Neuronal stem cell (in vitro differentiated cells): ENCODE measurements at places on chromosomes 6 and 20.

DNA sequence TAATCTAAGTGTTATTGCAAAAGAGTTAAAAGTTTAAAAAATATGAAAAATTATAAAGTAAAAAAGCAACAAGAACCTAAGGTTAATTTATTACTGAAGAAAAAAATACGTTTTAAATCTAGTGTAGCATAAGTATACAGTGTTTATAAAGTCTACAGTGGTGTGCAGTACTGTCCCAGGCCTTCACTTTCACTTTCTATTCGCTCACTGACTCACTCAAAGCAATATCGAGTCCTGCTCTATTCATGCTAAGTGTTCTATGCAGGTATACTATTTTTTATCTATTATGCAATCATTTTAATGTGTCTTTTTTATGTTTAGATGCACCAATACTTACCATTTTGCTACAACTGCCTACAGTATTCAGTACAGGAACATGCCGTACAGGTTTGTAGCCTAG lies 113.0 kb downstream of the MANEA start:
- no peak overlapping the region for H3K27ac ChIP-seq
- H3K36me3 ChIP-seq = no peaks in the 10 kb centered on the region
- no peak overlapping the region for H3K4me3 ChIP-seq
- no peaks in the 10 kb centered on the region for H3K27me3 ChIP-seq
- H3K4me1 ChIP-seq = peaks cover 5% of the 10 kb centered on the region
- no peak for DNase-seq

- DNase-seq = no peak
- H3K4me3 ChIP-seq = no peak overlapping the region
- H3K27me3 ChIP-seq = peaks cover 2% of the 10 kb centered on the region
- no peaks in the 10 kb centered on the region for H3K4me1 ChIP-seq
- no peak overlapping the region for H3K27ac ChIP-seq
Measured at GRCh38 chr20:9867196-9867980, 28.5 kb upstream of the PAK5 start.

- H3K4me3 ChIP-seq = no peak overlapping the region
- DNase-seq = no peak
- H3K36me3 ChIP-seq = no peaks in the 10 kb centered on the region
- H3K27ac ChIP-seq = no peak overlapping the region
Measured at GRCh38 chr20:1302685-1303541, 26.0 kb downstream of the SDCBP2 start.

DNA sequence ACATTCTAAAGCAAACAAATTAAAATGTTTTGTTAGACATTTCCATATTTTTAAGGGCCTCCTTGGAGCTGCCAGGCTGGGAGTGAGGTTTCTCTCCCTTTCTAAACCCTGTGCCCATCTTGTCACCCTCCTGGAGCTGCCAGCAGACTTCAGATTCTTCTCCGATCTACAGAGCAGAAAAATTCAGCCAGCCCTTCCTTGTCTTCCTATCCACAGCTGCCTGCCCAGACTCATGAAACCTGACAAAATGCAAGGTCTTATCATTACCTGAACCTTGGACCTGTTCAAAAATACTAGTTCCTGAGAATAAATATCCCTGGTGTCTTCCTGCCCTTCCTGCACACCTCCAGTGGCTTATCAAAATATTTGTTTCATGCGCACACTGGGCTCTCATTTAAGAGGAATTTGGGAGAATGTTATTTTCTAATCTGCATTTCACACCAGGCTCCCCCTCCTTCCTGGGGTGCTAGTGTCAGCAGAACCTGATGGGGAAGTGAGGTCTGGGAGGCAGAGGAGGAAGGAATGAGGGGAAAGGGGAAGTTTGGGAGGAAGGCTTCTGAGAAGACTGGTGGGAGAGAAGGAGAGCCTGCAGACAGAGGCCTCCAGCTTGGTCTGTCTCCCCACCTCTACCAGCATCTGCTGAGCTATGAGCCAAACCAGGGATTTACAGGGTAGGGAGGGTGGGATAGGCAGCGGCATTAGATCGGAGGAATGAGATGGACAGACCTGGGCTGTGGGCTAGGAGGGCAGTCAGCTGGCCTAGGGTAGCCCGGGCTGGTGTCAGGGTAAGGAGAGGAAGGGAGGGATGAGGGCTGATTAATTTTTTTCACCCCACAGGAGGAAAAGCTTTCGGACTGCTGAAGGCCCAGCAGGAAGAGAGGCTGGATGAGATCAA lies at the start of gene AIF1:
AIF1 (plus strand) TSS at position 551 of the 895 bp plus-strand sequence; CDS start at position 647, 96 bp downstream.
- H3K27me3 ChIP-seq = no peaks in the 10 kb centered on the region
- H3K36me3 ChIP-seq = no peaks in the 10 kb centered on the region
- H3K27ac ChIP-seq = no peak within 1 kb of the TSS
- no peak within 1 kb of the TSS for H3K4me3 ChIP-seq
- DNase-seq = no peak

DNA sequence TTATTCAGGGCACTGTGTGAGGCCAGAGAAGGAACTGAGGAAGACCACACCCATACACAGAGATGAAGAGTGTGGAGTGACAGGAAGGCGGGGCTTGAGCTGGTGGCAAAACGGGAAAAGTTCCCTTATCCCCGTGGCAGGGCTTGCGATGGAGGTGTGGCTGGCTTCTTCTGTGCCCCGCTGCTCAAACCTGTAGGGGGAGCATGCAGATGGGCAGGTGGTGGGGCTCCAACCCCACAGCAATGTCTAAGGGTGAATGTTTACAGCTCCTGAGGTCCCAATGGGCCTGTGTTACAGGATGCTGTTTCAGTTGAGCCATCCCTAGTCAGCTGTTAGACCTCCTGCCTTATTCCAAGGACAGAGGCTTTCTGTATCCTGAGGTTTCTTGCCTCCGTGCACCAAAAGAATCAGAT lies 105.9 kb downstream of the LY86 start:
- DNase-seq = no peak
- no peaks in the 10 kb centered on the region for H3K27me3 ChIP-seq
- no peak overlapping the region for H3K4me3 ChIP-seq

- no peaks in the 10 kb centered on the region for H3K36me3 ChIP-seq
- H3K27ac ChIP-seq = no peak overlapping the region
- DNase-seq = no peak
- H3K4me1 ChIP-seq = no peaks in the 10 kb centered on the region
Measured at GRCh38 chr20:39835130-39835842, 853.8 kb downstream of the MAFB start.
